ENCODE measurements at places on chromosomes 2 and 18. TPM values are rescaled to one million over a fixed set of nuclear protein-coding genes. Genes with fewer than 3 reads are reported as not detected.

DNA sequence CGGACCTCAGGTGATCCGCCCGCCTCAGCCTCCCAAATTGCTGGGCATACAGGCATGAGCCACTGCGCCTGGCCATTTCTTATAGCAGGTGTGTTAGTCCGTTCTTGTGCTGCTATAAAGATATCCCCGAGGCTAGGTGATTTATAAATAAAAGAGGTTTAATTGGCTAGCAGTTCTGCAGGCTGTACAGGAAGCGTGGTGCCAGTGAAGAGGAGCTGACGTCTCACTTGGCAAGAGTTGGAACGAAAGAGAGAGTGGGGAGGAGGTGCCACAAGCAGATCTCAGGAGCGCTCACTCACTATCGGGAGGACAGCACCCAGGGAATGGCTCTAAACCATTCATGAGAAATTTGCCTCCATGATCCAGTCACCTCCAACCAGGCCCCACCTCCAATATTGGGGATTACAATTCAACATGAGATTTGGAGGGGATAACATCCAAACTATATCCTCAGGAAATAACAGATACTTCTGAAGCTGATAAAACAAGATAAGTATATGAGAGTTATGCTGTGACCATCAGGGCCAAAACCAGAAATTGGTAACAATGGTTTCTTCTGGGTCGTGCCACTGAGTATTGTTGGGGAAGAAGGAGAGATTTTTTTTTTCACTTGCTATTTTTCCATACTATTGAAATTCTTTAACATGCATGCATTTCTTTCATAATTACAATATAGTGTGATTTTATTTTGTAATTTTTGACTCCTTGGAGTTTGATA, 7.4 kb upstream of the RMC1 start:
- DNase-seq, result no peak

Gene MATN3
- polyA plus RNA-seq, result 1.4 TPM

GRCh38 chr2:9703701-9704221, 73.0 kb upstream of the YWHAQ start:
- DNase-seq, result no peak

Gene QPCT
- 17.7 TPM for polyA plus RNA-seq

DNA sequence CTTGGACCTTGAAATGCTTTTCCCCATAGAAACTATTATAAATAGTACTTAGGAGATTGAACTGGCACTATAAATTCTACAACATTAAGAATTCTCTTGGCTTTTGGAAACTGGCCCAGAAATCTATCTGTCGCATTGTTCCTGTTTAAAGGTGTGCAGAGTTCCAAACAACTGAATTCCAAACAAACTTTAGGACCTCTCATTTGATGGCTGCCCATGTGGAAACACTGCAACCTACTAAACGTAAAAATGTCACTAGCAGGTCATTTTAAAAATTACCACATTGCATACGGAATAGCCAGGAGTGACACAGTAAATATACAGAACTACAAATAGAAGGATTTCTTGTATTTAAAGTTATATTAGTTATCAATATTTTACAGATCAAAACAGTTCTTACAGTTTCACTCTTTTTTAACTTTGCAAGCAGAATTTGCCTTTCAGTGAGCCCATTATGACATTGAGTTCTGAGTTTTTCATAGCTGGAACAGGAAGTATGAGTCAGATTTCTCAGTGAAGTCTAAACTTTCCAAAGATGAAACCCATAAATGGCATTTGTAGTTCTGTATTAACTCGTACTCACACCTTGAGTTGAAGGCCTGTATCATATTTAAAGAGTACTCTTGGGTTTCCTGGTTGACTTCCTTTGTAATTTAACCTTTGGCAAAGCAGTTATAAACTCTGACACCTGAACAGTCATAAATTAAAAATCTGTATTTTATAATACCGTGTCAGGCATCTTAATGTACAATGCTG, 142.3 kb upstream of the BOD1L2 start:
- DNase-seq, result no peak

- no peak for DNase-seq
These were observed 33.7 kb downstream of the BOK start for GRCh38 chr2:241592126-241592845.

Gene EPG5
- polyA plus RNA-seq, result 13.6 TPM

Gene TUBB6
- 95.5 TPM for polyA plus RNA-seq

DNA sequence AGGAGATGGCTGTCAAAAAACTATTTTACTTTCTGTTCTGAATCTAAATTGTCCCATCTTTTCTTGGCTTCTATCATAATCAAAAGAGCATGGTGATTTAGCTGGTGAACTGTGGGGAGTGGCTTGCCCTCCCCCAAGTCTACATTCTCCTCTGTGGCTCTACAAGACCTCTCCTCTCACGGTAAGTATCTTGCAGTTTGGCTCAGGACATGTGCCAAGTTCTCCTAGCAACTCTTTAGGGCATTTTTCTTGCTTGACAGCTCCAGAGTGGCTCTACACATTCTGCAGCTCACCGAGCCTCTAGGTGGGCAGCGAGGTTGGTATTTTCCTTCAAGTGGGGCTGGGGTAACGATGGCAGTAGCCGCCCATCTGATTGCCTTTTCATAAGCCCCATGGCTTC, 29.1 kb downstream of the SLC4A5 start:
- DNase-seq, result no peak

- no peak for DNase-seq
These were observed 158.2 kb upstream of the CCDC150 start for GRCh38 chr2:196481324-196481697.

Gene ITM2C
- polyA plus RNA-seq, result 67.4 TPM

Gene C2orf66
- polyA plus RNA-seq, result 0.07 TPM

- DNase-seq, result no peak
These were observed 125.5 kb downstream of the IRS1 start for GRCh38 chr2:226674123-226674522.

Gene REG3G
- polyA plus RNA-seq, result 0.30 TPM

DNA sequence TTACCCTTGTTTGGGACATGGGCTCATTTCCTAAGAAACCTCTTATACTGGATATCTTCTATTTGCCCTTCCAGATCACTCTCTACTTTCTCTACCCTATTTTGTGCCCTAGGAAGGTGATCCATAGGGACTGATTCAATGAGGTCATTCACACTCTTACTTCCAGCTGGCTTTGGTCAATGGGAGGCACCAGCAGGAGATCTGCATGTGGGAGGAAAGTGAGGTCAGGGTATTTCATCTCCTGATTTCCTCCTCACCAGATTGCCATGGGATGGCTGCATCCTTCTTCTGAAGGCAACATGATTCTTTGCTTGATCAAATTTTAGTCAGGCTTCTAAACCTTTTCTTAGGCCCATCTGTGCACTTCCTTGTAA, 15.2 kb downstream of the M1AP start:
- DNase-seq, result no peak

DNA sequence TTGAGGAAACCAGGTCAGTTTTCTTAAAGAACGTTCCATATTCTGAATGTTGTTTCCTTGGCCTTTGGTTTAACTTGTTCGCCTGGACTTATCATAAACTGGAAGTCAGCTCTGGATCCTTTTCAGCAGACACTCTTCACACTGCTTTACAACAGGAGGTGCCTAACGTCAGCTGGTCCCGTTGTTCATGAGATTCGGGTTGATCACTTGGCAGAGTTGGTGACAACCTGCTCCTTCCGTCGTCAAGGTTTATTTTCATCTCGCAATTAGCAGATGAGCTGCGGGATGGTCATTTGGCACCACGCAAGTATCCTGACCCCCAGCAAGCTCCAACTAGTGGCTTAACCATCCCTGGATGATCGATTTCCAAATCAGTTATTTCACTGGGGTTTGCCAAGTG, 23.0 kb upstream of the BIN1 start:
- DNase-seq, result no peak

- DNase-seq, result no peak
These were observed 22.9 kb upstream of the CUL3 start for GRCh38 chr2:224608104-224608503.

GRCh38 chr2:143474586-143474985, 345.4 kb downstream of the ARHGAP15 start:
- DNase-seq, result no peak

DNA sequence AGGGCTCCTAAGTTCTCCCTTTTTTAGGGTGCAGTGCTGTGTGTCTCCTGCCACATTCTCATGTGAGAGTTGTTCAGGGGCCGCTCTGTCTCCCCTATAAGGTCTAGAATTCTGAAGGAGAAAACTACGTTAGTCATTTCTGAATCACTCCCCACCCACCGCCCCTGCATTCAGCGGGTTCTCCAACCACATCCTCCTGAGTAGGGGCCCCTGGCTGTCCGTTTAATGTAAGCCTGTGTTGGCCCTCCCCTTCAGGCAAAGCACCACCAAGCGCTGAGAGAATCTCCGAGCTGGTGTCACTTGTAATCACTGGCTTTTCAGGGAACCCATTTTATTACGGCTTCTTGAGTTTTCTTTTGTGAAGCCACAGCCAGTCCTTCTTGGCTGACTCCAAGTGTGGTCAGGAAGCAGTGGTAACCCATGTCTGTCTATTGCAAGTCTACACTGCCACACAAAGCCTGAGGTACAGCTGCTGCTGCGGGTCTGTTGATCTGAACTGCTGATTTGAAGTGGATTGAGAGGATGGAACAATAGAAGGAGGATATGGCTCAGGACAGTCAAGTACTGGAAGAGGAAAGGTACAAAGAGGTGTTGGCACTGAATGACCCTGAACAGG, 16.9 kb downstream of the LCT start:
- no peak for DNase-seq

Gene VIT
- polyA plus RNA-seq, result 26.5 TPM

Gene SKA1
- 3.3 TPM for polyA plus RNA-seq

DNA sequence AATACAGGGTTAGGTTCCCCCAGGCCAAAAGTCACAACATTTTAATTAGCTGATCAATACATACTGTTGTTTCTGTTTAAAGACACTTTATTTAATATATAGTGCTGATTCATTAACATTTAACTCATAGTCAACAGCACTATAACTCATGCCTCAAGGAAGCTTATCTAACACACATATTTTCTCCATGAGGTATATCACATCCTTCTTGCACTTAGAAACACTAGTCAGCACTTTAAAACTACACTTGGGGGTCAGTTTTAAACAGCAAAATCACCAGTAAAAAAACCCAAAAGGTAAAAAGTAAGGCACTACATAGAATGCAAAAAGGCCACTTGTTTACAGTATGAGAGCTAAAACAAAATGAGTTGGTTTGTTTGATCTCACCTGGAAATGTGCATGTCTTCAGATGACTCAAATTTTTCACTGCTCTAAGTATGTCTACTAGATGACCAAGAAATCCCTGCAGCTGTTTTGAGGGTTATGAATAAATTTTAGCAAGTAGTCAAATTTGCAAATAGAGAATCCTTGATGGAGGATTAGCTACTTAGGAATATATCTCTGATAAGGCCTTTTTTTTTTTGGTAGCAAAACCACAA, 54.1 kb upstream of the EPB41L5 start:
- DNase-seq, result no peak

Gene FAM124B
- polyA plus RNA-seq, result 3.0 TPM

DNA sequence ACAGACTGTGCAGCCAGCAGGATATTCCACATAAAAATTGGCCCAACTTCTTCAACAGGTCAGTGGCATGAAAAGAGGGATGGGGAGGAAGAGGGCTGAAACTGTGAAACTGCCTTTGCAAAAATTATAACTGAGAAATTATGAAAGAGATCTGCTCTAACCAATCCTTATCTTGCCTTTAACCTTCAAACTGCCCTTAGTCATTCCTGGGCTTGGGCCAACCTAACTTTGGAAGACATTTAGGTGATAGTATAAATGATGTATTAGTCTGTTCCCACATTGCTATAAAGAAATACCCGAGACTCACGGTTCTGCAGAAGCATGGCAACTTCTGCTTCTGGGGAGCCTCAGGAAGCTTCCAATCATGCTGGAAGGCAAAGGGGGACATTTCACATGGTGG, 74.5 kb downstream of the RPL31 start:
- no peak for DNase-seq

DNA sequence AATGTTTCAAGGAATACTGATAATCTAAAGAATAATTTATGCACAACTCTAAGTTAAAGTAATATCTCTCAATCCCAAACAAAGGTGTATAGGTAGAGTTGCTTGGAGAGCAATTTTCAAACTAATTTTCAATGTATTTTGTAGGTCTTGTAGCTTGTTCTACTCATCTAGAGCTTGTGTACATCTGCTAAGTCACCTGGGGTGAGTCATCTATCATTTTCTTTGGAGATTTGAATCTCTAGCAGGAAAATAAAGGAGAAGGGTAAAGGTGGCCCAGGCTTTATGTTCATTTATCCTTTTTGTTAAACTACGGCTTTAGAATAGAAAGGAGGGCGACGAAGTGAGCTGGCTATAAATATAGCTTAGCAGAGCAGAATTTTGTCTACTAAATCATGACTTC, 76.8 kb upstream of the THUMPD2 start:
- no peak for DNase-seq

GRCh38 chr2:11802782-11803191, 56.4 kb downstream of the LPIN1 start:
- DNase-seq, result no peak

GRCh38 chr2:55063713-55064323, 13.6 kb upstream of the RTN4 start:
- DNase-seq, result no peak

GRCh38 chr2:101754618-101755017, 57.1 kb downstream of the MAP4K4 start:
- DNase-seq, result no peak

- DNase-seq, result no peak
These were observed 295.8 kb downstream of the AFF3 start for GRCh38 chr2:99846462-99847107.

- DNase-seq, result no peak
These were observed 18.9 kb upstream of the POLR1B start for GRCh38 chr2:112523291-112523777.

Gene RNF125
- polyA plus RNA-seq, result 9.3 TPM

GRCh38 chr2:152028182-152028862, 70.5 kb downstream of the CACNB4 start:
- no peak for DNase-seq

DNA sequence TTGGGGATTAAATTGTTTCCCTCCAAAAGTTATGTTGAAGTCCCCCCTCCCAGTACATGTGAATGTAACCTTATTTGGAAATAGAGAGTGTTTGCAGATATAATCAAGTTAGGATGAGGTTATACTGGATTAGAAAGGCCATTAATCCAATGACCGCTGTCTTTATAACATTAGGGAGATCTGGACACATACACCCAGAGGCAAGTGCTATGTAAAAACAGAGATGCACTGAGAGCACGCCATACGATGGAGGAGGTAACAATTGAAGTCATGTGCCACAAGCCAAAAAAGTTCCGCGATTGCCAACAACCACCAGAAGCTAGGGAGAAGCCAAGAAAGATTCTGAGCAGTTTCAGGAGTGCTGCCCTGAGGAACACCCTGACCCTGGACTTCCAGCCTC, 153.3 kb downstream of the RNF144A start:
- no peak for DNase-seq

DNA sequence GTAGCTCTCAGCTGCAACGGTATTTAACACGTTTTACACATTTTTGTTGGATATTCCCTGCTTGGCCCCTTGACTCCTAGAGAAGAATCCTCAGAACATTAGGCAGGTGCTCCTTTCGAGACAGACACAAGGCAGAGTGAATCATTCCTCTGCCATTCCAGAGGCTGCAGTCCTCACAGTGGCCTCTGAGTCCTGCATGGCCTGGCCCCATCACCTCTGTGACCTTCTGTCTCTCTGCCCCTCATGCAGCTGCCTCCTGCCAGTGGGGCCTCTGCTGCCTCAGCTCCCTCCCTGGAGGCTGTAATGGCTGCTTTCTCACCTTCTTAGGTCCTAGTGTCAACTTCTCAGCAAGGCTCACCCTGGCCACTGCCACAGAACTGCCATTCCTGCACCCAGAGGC, 101.3 kb downstream of the PTPRM start:
- no peak for DNase-seq

Gene SPP2
- not detected for polyA plus RNA-seq
